ENCODE measurements at places on chromosomes 11 and 22.

DNA sequence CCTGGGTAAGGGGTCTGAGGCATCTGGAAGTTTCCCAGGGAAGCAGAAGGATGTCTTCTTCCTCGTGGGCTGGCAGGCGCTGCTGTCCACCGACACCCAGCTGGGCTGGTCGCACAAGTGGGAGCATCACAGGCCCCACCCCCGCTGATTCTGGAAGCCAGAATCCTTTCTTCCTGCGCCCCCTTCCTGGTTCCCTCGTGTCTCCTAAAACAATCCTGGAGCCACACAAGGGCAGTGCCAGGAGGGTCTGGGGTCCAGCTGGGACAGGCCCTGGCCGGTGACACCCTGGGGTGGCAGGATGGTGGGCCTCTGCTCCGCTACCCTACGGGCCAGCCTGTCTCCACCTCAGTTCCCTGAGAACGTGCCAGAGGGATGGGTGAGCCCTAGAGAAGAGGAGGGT is 4.2 kb downstream of the LSP1 start:
- DNase-seq: no peak

- DNase-seq: no peak
Measured at GRCh38 chr22:49402169-49402568, 425.5 kb downstream of the BRD1 start.

GRCh38 chr11:119446434-119446833 is 23.5 kb upstream of the THY1 start:
- DNase-seq: no peak

DNA sequence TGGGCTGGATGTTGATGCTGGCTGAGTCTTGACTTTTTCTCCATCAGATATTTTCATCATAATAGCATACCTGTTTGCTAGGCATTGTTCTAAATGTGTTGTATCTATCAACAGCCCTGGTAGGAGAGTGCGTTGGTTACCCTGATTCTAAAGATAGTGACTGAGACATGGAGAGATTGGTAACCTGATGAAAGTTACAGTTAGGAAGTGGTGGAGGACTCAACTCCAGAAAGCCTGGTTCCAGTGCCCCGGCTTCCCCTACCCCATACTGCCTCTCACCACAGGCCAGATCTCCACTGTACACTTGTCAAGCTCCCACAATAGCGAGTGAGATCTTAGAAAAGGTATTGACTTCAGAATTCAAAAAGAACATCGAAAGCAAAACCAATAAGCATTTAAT is 22.8 kb upstream of the RELT start:
- DNase-seq: no peak

DNA sequence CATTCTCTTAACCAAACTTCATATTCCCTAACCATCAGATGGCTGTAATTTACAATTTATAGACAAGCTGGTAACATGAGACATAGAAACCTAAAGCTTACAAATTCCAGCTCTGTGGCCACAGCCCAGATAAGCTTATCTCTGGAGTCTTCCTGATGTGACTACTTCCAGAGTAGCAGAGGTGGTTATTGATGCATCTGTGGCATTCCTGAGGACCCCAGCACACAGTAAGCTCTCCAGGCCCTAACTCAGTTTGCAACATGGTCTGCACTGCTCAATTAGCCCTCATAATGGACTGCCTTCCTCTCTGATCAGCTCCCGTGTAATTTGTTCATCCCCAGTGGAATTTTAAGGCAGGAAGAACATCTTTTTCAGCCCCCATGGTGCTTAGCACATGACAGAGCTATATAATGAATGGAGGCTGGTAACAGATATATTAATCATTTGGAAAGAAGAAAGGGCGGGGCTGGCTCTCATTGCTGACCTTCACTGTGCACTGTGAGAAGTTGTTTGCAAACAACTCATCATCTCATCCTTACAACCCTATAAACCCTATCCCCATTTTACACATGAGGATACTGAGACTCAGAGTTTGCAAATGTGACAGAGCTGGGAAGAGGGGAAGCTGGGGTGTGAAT is 30.1 kb upstream of the KCNJ11 start:
- DNase-seq: no peak

GRCh38 chr11:64400667-64401066 is 41.7 kb downstream of the RPS6KA4 start:
- no peak for DNase-seq

GRCh38 chr11:134513585-134514120 is 101.6 kb upstream of the B3GAT1 start:
- no peak for DNase-seq

GRCh38 chr11:26834601-26835000 is 112.7 kb upstream of the SLC5A12 start:
- no peak for DNase-seq

- no peak for DNase-seq
Measured at GRCh38 chr22:38943201-38943600, 14.2 kb upstream of the APOBEC3A start.

GRCh38 chr11:26905368-26905767 is 88.5 kb upstream of the FIBIN start:
- peak; percentile 25 for DNase-seq

GRCh38 chr11:116193321-116194131 is 579.3 kb downstream of the BUD13 start:
- peak; percentile 68 for DNase-seq

DNA sequence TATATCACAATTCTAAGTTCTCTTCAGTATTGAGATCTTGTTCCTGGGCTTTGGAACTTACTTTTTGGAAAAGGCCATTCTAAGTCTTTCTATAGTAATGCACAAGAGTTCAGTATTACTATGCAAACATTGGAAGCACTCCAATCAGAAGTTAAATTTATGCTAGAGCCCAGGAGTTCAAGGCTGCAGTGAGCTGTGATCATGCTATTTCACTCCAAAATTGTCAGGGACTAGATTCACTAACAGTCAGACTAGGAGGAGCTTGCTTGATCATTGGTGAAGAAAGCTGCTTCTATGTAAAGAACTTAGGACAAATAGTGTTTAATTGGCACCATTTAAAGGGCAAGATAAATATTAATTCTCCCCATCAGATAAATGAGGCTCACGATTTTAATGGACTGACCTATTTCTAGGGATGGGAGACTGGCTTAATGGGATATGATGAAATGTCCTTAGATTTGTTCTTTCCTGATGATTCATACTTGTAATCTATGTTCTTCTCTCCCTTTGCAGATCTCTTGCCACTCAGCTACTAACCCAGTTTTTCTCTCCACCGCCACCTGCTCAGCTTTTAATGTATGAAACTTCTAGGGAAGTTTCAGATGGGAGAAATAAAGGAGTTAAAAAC is 32.6 kb upstream of the TMEM123 start:
- no peak for DNase-seq

DNA sequence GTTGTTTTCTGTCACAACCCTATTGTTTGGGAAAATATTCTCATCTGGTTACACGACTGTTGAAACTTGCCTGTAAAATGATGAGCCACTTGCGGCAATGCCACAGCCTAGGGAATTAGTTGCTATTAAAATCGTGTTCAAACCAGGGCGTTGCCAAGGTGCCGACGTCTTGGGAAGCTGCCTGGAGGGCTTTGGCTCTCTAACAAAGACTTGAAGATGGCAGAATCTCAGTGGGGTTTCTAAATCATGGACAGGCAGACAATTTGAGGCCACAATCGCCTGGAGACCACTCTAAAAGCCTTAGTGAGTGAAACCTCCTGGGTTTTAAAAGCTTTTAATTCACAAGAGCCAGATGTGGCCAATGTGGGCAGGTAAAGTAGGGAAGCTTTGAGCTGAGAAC is 117.2 kb upstream of the BMAL1 start:
- no peak for DNase-seq

Measured in astrocyte of the spinal cord (primary cell).